ENCODE measurements at places on chromosomes 2 and 18. TPM values are rescaled to one million over a fixed set of nuclear protein-coding genes. Genes with fewer than 3 reads are reported as not detected.

- no peaks in the 10 kb centered on the region for H3K4me1 ChIP-seq
- no peak overlapping the region for H3K4me3 ChIP-seq
- no peak overlapping the region for H3K27ac ChIP-seq
- no peak for DNase-seq
- no peaks in the 10 kb centered on the region for H3K36me3 ChIP-seq
Measured at GRCh38 chr2:23664066-23664788, 262.7 kb downstream of the ATAD2B start.

GRCh38 chr2:182894174-182894573 lies 27.7 kb upstream of the FRZB start:
- H3K4me1 ChIP-seq, result no peaks in the 10 kb centered on the region
- no peaks in the 10 kb centered on the region for H3K36me3 ChIP-seq
- no peak overlapping the region for H3K4me3 ChIP-seq

- no peaks in the 10 kb centered on the region for H3K27me3 ChIP-seq
- H3K36me3 ChIP-seq, result no peaks in the 10 kb centered on the region
- DNase-seq, result no peak
- H3K4me3 ChIP-seq, result no peak overlapping the region
Measured at GRCh38 chr18:46471809-46472498, 185.1 kb downstream of the LOXHD1 start.

DNA sequence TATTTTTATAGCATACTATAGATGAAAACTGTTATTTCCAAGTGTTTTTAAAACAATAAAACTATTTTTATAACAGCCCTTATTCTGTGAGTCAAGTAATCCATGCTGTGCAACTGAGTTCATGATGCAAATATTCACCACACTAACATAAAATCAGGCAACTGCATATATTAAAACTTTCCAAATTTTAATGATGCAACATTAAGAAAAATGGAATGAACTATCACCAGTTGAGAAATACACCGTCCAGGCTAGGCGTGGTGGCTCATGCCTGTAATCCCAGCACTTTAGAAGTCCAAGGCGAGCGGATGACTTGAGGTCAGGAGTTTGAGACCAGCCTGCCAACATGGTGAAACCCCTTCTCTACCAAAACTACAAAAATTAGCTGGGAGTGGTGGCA lies 114.5 kb downstream of the CDH2 start:
- H3K4me1 ChIP-seq, result no peaks in the 10 kb centered on the region
- no peak overlapping the region for H3K27ac ChIP-seq
- no peaks in the 10 kb centered on the region for H3K27me3 ChIP-seq
- H3K36me3 ChIP-seq, result no peaks in the 10 kb centered on the region
- H3K4me3 ChIP-seq, result no peak overlapping the region

- H3K27ac ChIP-seq, result 0 out of 2 replicates have a peak overlapping the region, but pooled peaks have one; percentile 29
- H3K4me1 ChIP-seq, result peaks cover 3% of the 10 kb centered on the region
- peaks cover 6% of the 10 kb centered on the region for H3K36me3 ChIP-seq
- H3K27me3 ChIP-seq, result no peaks in the 10 kb centered on the region
- no peak for DNase-seq
Measured at GRCh38 chr2:191280834-191281756, 35.9 kb downstream of the MYO1B start.

ANKRD53 gene
- 0.70 TPM for polyA plus RNA-seq

- H3K4me3 ChIP-seq, result no peak overlapping the region
- no peaks in the 10 kb centered on the region for H3K27me3 ChIP-seq
- no peak overlapping the region for H3K27ac ChIP-seq
- H3K4me1 ChIP-seq, result no peaks in the 10 kb centered on the region
- no peaks in the 10 kb centered on the region for H3K36me3 ChIP-seq
Measured at GRCh38 chr2:86367499-86367777, 30.0 kb upstream of the REEP1 start.

DNA sequence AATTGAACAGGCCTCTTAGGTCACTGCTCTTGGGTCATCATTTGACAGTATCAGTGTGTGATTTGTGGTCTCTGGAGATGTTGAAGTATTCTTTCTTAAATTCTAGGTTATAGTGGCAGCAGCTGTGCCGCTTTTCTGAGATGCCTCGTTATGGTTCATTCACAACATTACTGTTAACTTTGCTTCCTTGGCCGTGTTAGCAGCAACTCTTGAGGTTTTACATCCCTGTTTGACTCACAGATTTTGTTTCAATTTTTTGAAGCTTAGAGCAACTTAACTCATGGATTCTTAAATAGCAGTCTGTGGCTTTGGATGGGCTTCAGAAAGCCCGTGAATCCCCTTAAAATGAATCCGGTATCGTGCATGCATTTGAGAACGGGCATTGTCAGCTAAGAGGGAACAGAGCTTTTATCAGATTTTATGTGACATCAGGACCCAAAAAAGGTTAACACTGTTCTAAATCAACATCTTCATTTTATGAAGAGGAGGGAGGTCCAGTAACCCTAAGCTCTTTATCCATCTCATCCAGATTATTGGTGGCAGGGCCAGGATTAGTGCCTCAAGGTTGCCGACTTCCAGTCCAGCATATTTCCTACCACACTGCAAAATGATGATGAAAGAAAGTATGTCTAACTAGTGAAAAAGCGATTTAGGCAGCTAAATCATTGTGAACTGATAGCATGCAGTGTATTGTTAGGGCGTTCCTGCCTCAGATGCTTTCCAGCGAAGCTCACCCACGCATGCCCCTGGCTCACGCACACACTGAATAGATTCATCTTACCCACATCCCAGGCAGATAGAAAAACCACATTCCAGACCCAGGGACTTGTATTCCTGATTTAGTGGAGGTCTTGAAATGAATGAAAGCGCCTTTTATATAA lies 5.1 kb downstream of the TRIB2 start:
- peaks cover 13% of the 10 kb centered on the region for H3K36me3 ChIP-seq
- H3K27ac ChIP-seq, result no peak overlapping the region
- DNase-seq, result no peak

GRCh38 chr2:20378891-20379519 lies 28.4 kb upstream of the PUM2 start:
- peak; percentile 86 for DNase-seq

SMAD4 gene
- 86.5 TPM for polyA plus RNA-seq

DNA sequence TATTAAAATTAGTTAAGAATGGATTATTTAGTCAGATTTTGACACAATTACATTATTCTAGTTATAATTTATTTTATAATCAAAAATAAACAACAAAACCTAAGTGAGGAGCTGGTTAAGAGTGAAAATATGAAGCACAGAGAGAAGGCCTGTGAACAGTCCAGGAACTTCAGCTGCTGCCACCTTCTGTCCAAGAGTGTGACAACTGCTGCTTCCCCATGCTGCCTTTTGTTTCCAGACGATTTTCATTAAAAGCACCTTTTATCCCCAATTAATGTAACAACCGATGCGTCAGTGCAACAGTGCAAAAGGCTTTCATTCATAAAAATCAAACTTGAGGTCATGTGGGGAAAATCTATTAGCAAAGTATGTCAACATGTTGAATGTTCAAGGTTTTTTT lies 363.6 kb downstream of the CTNNA2 start:
- no peak overlapping the region for H3K27ac ChIP-seq
- H3K36me3 ChIP-seq, result no peaks in the 10 kb centered on the region
- H3K4me1 ChIP-seq, result no peaks in the 10 kb centered on the region
- H3K27me3 ChIP-seq, result no peaks in the 10 kb centered on the region
- DNase-seq, result no peak

GRCh38 chr18:78605255-78605654 lies 374.4 kb upstream of the SALL3 start:
- H3K36me3 ChIP-seq, result no peaks in the 10 kb centered on the region
- no peak overlapping the region for H3K27ac ChIP-seq
- no peak overlapping the region for H3K4me3 ChIP-seq
- no peaks in the 10 kb centered on the region for H3K27me3 ChIP-seq

SOCS6 gene
- polyA plus RNA-seq, result 9.1 TPM

DNA sequence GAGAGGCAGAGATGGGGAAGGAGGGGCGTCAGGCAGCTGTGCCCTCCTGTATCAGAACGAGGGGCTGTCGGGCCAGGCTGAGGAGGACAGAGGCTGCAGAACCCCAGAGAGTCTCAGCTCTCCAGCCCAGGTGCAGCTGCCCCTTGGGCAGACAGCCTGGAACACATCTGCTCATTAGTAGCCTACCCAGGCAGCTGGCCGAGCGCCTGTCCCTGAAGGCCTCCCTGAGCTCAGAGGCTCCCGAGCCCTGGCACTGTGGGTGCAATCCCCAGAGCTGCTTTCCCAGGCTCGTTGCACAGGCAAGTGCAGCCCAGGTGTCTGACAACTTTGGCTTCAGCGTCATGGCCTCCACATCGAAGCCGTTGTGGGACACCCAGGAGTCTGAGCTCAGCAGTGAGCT lies 13.1 kb upstream of the TMEM185B start:
- H3K4me1 ChIP-seq, result no peaks in the 10 kb centered on the region
- no peak overlapping the region for H3K27ac ChIP-seq

GRCh38 chr2:98374286-98374685 lies 28.0 kb downstream of the CNGA3 start:
- no peak for DNase-seq
- no peaks in the 10 kb centered on the region for H3K36me3 ChIP-seq
- no peak overlapping the region for H3K27ac ChIP-seq
- no peaks in the 10 kb centered on the region for H3K27me3 ChIP-seq
- H3K4me1 ChIP-seq, result no peaks in the 10 kb centered on the region

DNA sequence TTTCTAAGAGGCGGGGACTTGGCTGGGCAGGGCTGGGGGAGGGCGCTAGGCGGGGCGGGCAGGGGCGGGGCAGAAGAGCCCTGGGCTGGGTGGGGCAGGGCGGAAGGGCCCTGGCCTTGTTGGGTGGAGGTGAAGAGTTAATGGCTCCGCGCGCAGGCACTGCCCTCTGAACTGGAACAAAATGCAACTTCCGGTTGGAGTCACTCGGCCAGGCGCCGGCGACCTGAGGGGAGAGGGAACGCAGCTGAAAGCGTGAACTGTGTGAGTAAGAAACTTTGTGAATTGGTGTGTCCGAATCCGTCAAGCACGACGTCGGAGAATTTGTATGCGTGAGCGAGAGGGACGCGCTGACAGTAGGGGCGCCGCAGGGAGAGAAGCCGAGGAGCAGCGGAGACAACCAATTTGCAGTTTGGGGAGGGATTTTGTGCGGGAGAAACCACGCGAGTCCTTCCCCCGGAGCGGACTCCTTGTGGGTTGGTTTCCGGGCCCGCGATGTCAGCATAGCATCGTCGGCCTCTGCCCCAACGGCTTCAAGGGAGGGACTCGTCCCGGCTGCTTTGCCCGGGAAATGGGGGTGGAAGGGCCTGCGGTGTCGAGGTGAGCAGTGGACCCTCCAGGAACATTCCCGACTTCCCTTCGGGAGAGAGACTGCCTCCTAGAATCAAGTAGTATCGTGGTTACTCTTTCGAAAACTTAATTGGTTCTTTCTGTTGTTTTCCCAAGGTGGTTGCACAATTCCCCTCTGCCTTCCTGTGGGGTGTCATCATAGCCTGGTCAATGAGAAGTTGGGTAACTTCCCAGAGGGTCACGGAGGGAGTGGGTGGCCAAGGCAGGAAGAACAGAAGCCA lies at the start of gene TANK:
Gene TANK, plus strand, starts transcription at position 203 of the 848 bp plus-strand sequence. CDS start 19,235 bp downstream, outside the sequence.
- no peaks in the 10 kb centered on the region for H3K4me1 ChIP-seq
- peak within 1 kb of the TSS; percentile 89 for H3K4me3 ChIP-seq
- H3K27ac ChIP-seq, result peak within 1 kb of the TSS; percentile 69
- peaks cover 3% of the 10 kb centered on the region for H3K36me3 ChIP-seq

- no peaks in the 10 kb centered on the region for H3K4me1 ChIP-seq
- H3K4me3 ChIP-seq, result no peak overlapping the region
- no peak for DNase-seq
- H3K36me3 ChIP-seq, result no peaks in the 10 kb centered on the region
Measured at GRCh38 chr2:226726546-226726945, 73.1 kb downstream of the IRS1 start.
